ENCODE measurements at places on chromosomes 3 and 15. TPM values are rescaled to one million over a fixed set of nuclear protein-coding genes. Genes with fewer than 3 reads are reported as not detected.

- no peaks in the 10 kb centered on the region for H3K4me1 ChIP-seq
- no peak overlapping the region for H3K27ac ChIP-seq
- no peaks in the 10 kb centered on the region for H3K36me3 ChIP-seq
Observed at GRCh38 chr15:55518641-55519040, 10.6 kb upstream of the DNAAF4 start.

LRRC31 gene
- not detected for total RNA-seq

DNA sequence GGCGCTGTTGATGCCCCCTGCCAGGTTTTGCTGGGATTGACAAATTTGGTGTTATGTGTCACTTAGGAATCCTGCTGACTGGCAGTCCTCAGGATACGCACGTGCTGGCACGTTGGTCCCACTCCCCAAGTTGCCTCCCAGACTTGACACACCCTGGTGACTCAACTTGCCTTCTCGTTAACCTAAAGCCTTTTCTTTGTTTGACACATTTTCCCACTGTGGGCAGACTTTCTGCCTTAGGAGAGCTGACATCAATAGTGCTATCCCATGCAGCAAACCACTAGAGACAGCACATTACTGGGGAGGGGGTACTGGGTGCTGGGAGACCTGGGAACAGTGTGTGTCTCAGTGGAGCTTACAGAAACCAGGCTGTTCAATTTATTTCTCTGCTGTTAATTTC is 104.3 kb downstream of the OXNAD1 start:
- H3K36me3 ChIP-seq: peaks cover 6% of the 10 kb centered on the region
- peak overlapping the region; percentile 16 for H3K27ac ChIP-seq
- H3K27me3 ChIP-seq: no peaks in the 10 kb centered on the region
- H3K4me1 ChIP-seq: peaks cover 12% of the 10 kb centered on the region

GRCh38 chr3:142287866-142288638 is 62.7 kb upstream of the GK5 start:
- no peaks in the 10 kb centered on the region for H3K4me1 ChIP-seq
- no peak overlapping the region for H3K27ac ChIP-seq
- no peaks in the 10 kb centered on the region for H3K27me3 ChIP-seq
- DNase-seq: peak; percentile 26

GRCh38 chr3:71693641-71694040 is 31.6 kb downstream of the EIF4E3 start:
- H3K36me3 ChIP-seq: no peaks in the 10 kb centered on the region
- DNase-seq: no peak
- H3K27ac ChIP-seq: no peak overlapping the region
- H3K4me3 ChIP-seq: no peak overlapping the region
- peaks cover 12% of the 10 kb centered on the region for H3K4me1 ChIP-seq

DNA sequence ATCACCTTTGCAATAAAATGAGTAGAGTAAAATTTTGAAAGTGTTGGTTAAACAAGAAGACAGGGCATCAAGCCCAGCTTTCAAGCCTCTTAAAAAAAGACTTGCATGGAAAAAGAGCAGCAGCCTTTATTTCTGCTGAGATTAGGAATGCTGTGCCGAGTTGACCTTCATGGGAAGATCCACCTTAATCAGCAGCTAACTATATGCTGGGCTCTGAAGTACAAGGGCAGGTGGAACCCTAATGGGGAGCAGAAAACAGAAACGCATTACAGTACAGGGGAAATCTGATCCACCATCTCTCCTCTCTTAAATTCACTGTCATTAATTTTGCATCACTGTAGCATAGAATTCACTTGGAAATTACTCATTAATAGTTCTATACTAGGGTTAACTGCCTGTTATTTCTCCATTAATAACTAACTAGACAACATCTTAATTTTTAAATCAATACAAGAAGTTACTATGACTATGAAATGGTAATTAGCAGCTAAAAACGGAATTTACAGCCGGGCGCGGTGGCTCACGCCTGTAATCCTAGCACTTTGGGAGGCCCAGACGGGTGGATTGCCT is 133.6 kb downstream of the GHSR start:
- H3K4me1 ChIP-seq: peaks cover 25% of the 10 kb centered on the region
- H3K4me3 ChIP-seq: no peak overlapping the region
- peaks cover 79% of the 10 kb centered on the region for H3K36me3 ChIP-seq

- H3K4me1 ChIP-seq: no peaks in the 10 kb centered on the region
- H3K27ac ChIP-seq: no peak overlapping the region
- H3K36me3 ChIP-seq: no peaks in the 10 kb centered on the region
- no peak for DNase-seq
- no peak overlapping the region for H3K4me3 ChIP-seq
- no peaks in the 10 kb centered on the region for H3K27me3 ChIP-seq
Observed at GRCh38 chr3:119330181-119330580, 36.0 kb downstream of the ARHGAP31 start.

LYZL4 gene
- not detected for total RNA-seq

LRRC34 gene
- total RNA-seq: not detected

GRCh38 chr15:32029409-32029861 is 880 bp upstream of the CHRNA7 start:
- H3K36me3 ChIP-seq: no peaks in the 10 kb centered on the region
- no peak overlapping the region for H3K4me3 ChIP-seq
- H3K4me1 ChIP-seq: no peaks in the 10 kb centered on the region
- no peak for DNase-seq
- no peak overlapping the region for H3K27ac ChIP-seq

LRRN1 gene
- total RNA-seq: 1.2 TPM

ITIH1 gene
- total RNA-seq: not detected

TRIM71 gene
- 0.05 TPM for total RNA-seq

GRCh38 chr15:89161666-89162065 is 59.7 kb downstream of the RLBP1 start:
- H3K4me1 ChIP-seq: no peaks in the 10 kb centered on the region
- H3K27me3 ChIP-seq: no peaks in the 10 kb centered on the region
- no peak for DNase-seq
- H3K36me3 ChIP-seq: peaks cover 8% of the 10 kb centered on the region
- H3K27ac ChIP-seq: no peak overlapping the region
- no peak overlapping the region for H3K4me3 ChIP-seq

DNA sequence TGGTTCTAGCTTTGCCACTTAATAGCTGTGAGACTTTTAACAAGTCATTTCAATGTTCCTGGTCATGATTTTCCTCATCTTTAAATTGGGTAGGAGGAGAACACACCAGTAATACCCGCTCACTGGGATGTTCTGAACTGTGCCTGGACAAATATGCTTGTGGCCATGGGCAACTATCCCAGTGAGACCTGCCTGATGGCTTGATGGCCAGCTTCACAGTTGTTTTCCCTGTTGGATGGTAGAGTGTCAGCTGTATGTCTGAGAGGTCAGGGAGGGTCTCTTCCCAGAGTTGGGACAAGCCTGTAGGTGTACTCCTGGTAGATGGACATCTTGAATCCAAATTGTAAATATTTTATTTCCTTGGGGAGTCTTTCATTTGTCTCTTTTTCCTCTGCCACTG is 92.5 kb upstream of the PFN2 start:
- no peak overlapping the region for H3K27ac ChIP-seq
- H3K27me3 ChIP-seq: peaks cover 24% of the 10 kb centered on the region
- H3K4me3 ChIP-seq: no peak overlapping the region

NMNAT3 gene
- 1.9 TPM for total RNA-seq

- peak overlapping the region; percentile 25 for H3K27ac ChIP-seq
- H3K27me3 ChIP-seq: peaks cover 32% of the 10 kb centered on the region
- no peak overlapping the region for H3K4me3 ChIP-seq
- peaks cover 5% of the 10 kb centered on the region for H3K36me3 ChIP-seq
Observed at GRCh38 chr15:100517846-100518245, 10.9 kb downstream of the CERS3 start.

DNA sequence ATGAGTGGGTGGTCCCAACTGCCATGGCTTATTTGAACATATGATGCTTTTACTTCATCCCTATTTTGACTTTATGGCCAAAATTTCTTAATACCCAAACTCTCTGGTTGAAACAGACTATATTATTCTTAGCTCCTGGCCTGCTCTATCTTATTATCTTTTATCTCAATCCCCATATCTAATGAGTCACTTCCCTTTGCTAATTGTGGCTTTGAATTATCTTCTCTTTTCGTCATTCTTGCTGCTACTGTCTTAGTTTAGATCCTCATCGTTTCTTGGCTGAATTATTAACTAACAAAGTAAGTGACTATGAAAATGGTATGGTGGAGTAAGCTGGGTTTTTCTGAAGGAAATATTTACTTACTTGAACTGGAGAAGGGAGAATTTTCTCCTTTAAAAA is 28.2 kb upstream of the DNAJC19 start:
- H3K27ac ChIP-seq: no peak overlapping the region
- no peaks in the 10 kb centered on the region for H3K4me1 ChIP-seq
- no peaks in the 10 kb centered on the region for H3K27me3 ChIP-seq
- no peak overlapping the region for H3K4me3 ChIP-seq
- H3K36me3 ChIP-seq: no peaks in the 10 kb centered on the region
- DNase-seq: no peak

- no peak for DNase-seq
- no peak overlapping the region for H3K27ac ChIP-seq
- peaks cover 6% of the 10 kb centered on the region for H3K36me3 ChIP-seq
- H3K4me3 ChIP-seq: no peak overlapping the region
Observed at GRCh38 chr3:23129117-23129516, 74.0 kb upstream of the UBE2E2 start.

GRCh38 chr15:93244696-93245660 is 156.0 kb upstream of the RGMA start:
- no peaks in the 10 kb centered on the region for H3K27me3 ChIP-seq
- DNase-seq: no peak
- H3K27ac ChIP-seq: no peak overlapping the region
- no peaks in the 10 kb centered on the region for H3K36me3 ChIP-seq
- H3K4me3 ChIP-seq: no peak overlapping the region

- H3K27me3 ChIP-seq: no peaks in the 10 kb centered on the region
- H3K36me3 ChIP-seq: no peaks in the 10 kb centered on the region
- H3K4me3 ChIP-seq: no peak overlapping the region
- peaks cover 14% of the 10 kb centered on the region for H3K4me1 ChIP-seq
- H3K27ac ChIP-seq: no peak overlapping the region
- DNase-seq: peak; percentile 62
Observed at GRCh38 chr15:66720206-66721010, 18.4 kb downstream of the SMAD6 start.

INTS14 gene
- 47.0 TPM for total RNA-seq

DNA sequence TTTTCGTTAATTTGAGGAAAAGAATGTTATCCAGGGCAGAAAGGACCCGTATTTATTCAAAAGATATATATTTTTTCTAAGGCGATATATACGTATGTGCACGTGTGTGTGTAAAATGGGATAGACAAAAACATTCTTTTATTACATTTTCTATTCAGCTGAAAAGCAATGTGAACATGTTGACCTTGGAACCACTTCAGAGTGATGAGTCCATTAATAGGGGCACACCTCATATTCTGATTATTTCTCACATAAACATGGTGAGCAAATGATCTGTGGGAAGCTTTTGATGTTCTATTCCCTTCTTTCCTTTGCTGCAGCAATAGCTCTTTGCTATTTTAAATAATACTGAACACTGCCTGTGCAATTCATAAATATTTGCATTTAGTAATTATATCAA is 87.6 kb downstream of the SYNPR start:
- no peak overlapping the region for H3K27ac ChIP-seq
- peaks cover 40% of the 10 kb centered on the region for H3K27me3 ChIP-seq
- H3K36me3 ChIP-seq: no peaks in the 10 kb centered on the region
- H3K4me1 ChIP-seq: no peaks in the 10 kb centered on the region

- no peak for DNase-seq
- no peak overlapping the region for H3K27ac ChIP-seq
- no peaks in the 10 kb centered on the region for H3K4me1 ChIP-seq
- H3K36me3 ChIP-seq: peaks cover 7% of the 10 kb centered on the region
- H3K4me3 ChIP-seq: no peak overlapping the region
Observed at GRCh38 chr3:123258359-123258758, 56.6 kb downstream of the SEC22A start.

GRCh38 chr15:101018016-101018415 is 98.9 kb downstream of the LRRK1 start:
- H3K4me1 ChIP-seq: no peaks in the 10 kb centered on the region
- no peak overlapping the region for H3K4me3 ChIP-seq
- H3K27me3 ChIP-seq: no peaks in the 10 kb centered on the region
- peaks cover 21% of the 10 kb centered on the region for H3K36me3 ChIP-seq
- peak; percentile 45 for DNase-seq

GRCh38 chr3:128735287-128735686 is 9.3 kb downstream of the RAB7A start:
- H3K36me3 ChIP-seq: peaks cover 34% of the 10 kb centered on the region
- H3K27ac ChIP-seq: no peak overlapping the region
- peaks cover 25% of the 10 kb centered on the region for H3K4me1 ChIP-seq
- H3K4me3 ChIP-seq: no peak overlapping the region
- H3K27me3 ChIP-seq: no peaks in the 10 kb centered on the region

GRCh38 chr3:31836131-31837075 is 144.7 kb downstream of the OSBPL10 start:
- peak overlapping the region; percentile 3 for H3K27ac ChIP-seq
- H3K4me3 ChIP-seq: no peak overlapping the region
- no peaks in the 10 kb centered on the region for H3K27me3 ChIP-seq
- DNase-seq: no peak
- peaks cover 30% of the 10 kb centered on the region for H3K4me1 ChIP-seq
- peaks cover 14% of the 10 kb centered on the region for H3K36me3 ChIP-seq

GRCh38 chr15:78768096-78768495 is 43.2 kb downstream of the ADAMTS7 start:
- H3K27ac ChIP-seq: no peak overlapping the region
- peaks cover 11% of the 10 kb centered on the region for H3K4me1 ChIP-seq
- peaks cover 22% of the 10 kb centered on the region for H3K36me3 ChIP-seq
- no peak for DNase-seq

- H3K36me3 ChIP-seq: no peaks in the 10 kb centered on the region
- H3K27me3 ChIP-seq: no peaks in the 10 kb centered on the region
- no peak within 1 kb of the TSS for H3K27ac ChIP-seq
- DNase-seq: peak; percentile 56
Observed at GRCh38 chr15:69298697-69299441, at the start of gene PAQR5. PAQR5 (plus strand) TSS chr15:69298912; CDS start chr15:69360081, 61,169 bp downstream.

GOLGA6A gene
- not detected for total RNA-seq

DNA sequence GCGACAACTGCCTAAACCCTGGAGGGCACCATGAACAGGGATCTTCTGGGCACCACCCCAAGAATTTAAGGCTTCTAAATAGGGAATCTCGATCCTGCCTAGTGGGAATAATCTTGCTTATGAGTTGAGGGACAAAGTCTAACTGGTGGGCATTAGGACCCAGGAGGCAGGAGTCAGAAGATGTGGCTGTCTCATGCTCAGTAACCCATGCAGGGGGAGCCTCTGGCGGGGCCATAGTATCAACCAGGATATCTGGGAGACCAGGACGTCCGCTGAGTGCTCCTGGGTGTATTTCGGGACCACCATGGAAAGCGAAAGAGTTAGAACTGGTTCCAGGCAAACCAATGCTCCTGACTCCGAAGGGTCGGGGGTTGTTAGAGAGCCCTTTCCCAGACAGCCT is 356.1 kb downstream of the OTOL1 start:
- no peak overlapping the region for H3K4me3 ChIP-seq
- no peaks in the 10 kb centered on the region for H3K4me1 ChIP-seq
- H3K27ac ChIP-seq: no peak overlapping the region
- no peak for DNase-seq

DNA sequence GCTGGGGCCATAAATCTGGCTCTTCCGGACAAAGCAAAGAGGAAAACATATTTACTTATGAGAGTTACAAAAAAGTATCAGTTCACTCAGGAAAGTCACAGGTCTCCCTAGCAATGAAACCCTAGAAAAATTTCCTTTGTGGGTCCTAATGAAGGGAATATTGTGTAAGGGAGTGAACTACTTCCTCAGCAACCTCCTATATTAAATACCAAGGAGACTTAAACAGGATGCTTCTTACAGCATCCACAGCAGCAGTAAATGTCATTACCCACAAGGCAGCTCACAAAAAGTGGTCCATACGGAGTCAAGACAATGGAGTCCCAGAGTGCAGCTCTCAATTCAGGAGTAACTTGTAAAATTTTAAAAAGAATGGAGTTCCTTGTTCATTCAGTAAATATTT is 14.9 kb upstream of the SLC24A5 start:
- DNase-seq: no peak
- H3K27ac ChIP-seq: no peak overlapping the region
- H3K27me3 ChIP-seq: peaks cover 37% of the 10 kb centered on the region
- no peaks in the 10 kb centered on the region for H3K4me1 ChIP-seq
- no peak overlapping the region for H3K4me3 ChIP-seq
- H3K36me3 ChIP-seq: no peaks in the 10 kb centered on the region

All from MCF 10A (cell line).